Progenitor cell of endocrine pancreas (in vitro differentiated cells): ENCODE measurements at places on chromosomes 3 and 15.

DNA sequence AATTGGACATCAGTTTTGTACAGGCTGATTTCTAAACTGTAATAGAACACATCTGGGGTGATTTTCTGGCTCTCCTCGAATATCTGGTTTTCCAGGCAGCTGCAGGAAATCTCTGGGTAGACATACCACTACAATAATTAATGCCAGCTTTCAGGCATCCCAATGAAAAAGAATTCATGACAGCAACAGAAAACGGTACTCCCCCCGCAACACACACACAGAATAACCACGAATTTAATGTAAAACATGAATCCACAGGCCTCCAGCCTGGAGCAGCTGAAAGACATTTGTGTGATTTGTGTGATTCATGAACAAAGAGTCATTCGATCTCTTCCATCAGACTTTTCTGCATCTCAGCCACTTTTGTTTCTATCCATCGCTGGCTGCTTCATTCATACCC, 262.2 kb downstream of the MAGI1 start:
- DNase-seq = no peak

DNA sequence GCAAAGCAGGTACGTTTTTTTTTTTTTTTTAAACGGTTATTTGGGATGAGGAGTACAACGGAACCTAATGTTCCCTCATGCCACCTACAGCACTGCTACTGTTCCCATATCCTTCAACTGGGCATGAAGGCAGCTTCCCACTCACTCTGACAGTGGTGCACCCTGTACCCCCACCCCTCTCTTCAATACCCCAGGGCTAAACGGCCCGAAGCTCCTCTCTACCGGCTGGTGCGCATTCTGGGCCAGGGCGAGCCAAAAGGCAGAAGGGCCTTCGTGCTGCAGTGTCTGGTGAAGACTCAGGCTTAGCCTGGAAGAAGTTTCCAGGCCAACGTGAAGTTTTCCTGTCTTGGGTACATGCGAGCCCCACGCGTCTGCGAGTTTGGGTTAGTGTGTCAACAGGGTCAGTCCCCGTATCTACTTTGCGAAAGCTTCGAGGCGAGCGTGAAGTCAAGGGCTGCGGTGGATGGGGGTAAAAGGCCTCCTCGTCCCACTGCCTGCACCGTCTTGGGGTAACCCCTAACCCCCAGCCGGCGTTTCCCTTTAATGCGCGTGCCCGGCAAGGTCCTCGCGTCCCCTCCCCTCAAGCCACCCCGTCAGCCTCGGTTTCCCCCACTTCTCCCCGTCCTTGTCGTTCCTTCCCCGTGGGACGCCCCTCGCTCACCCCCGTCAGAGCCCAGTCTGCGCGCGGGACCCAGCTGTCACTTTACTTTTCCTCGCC, 765 bp upstream of the UBE2E2 start:
- DNase-seq = peak; percentile 17

GRCh38 chr3:46609212-46609721, 3.1 kb upstream of the FAM240A start:
- DNase-seq = no peak

GRCh38 chr3:182671942-182672341, 121.4 kb upstream of the ATP11B start:
- DNase-seq = no peak

DNA sequence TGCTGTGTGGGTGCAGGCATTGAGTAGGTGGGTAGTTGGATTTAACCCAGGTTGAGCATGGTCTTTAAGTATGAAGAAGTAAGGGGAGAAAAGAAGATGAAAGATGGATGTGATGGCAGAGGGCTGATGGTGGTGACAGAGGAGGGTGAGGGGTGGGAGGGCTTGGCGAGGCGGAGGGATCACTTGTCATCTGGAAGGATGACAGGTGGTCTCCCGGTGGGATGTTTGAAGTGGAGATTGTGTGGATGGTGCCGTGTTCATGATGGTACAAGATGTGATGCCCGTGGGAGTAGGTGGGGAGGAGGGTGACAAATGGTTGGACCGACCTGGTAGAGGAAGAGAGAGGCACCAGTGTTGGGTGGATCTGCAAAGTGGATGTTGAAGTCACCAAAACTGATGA, 208.8 kb downstream of the RPLP1 start:
- no peak for DNase-seq

DNA sequence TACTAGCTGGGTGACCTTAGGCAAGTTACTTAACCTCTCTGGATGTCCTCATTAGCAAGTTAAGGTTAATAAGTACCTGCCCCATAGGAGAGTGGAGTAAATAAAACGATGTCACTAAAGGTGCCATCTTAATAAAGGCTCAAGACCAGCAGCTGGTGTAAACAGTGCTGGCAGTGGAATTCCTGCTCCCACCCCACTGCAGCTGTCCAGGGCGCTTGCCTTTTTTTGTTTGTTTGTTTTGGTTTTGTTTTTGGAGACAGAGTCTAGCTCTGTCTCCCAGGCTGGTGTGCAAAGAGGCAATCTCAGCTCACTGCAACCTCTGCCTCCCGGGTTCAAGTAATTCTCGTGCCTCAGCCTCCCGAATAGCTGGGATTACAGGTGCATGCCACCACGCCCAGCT, 28.9 kb downstream of the IDH3A start:
- no peak for DNase-seq

DNA sequence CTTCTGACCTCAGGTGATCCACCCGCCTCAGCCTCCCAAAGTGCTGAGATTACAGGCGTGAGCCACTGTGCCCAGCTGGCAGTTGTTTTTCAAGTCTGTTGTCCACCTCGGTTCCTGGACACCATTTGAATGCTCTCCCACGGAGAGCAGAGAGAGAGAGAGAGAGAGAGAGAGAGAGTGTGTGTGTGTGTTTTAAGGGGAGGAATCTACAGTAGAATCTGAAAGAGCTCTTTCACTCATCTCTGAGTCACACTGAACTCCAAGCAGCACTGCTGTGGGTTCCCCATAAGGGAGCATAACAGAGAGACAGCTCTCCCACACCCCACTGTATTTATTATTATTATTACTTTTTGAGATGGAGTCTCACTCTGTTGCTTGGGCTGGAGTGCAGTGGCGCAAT, 156.6 kb downstream of the RPLP1 start:
- DNase-seq = no peak

DNA sequence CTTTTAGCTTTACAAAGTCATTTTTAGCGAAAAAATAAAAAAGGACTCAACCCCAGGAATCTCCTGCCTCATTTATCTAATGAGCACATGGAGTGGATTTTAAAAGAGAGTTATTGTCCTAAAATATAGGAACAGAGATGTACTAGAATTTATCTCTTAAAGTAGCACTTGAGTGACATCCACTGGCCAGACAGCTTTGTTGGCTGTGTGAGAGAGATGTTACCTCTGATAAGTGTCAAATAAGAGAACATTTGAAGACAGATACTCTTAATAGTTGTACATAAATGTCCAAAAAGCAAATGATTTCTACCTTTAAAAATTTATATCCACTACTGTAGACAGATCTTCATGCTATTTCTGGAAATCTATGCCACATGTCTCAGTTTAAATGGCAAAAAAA, 12.3 kb upstream of the MFSD1 start:
- no peak for DNase-seq

DNA sequence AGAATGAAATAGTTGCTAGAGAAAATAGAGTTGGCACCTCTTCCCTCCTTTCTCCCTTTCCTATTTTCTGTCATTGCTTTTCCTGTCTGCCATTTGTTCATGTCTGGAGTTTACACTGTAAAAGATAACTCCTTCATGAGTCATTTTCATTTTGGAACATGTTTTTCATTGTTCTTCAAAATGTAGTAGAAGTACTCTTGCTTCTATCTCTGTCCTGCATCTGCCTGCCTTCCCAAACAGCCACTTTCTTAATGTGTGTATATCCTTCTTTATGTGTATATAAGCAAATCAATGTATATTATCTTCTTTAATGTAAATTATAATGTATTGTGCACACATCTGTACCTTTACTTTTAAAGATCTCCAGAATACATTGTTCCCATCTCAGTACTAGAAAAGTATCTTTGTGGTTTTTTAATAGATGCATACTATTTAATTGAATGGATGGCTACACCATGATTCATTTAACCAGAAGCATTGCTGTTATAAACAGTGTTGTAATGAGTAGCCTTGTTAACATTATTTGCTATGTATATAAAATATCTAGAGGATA, 41.1 kb downstream of the TSC22D2 start:
- DNase-seq = no peak

DNA sequence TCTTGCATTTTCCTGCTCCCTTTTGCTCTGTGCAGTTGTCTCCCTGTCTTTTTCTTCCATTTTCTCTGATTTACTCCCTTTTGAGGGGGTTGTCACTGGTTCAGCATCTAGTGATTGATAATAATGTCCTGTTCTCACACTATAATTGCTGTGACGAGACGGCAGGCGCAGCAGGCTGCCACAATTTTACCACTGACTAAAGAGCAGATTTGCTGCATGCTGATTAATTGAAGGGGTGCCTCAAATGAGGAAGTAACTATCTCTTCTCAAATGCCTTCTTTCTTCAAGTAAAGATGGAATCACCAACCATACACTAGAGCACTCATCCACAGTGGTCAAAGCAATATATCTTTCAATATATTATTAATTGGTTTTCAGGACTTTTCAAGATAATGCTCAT, 219.3 kb downstream of the CBLB start:
- DNase-seq = no peak

- DNase-seq = no peak
These were observed 758.0 kb downstream of the NTRK3 start for GRCh38 chr15:87498560-87498959.

DNA sequence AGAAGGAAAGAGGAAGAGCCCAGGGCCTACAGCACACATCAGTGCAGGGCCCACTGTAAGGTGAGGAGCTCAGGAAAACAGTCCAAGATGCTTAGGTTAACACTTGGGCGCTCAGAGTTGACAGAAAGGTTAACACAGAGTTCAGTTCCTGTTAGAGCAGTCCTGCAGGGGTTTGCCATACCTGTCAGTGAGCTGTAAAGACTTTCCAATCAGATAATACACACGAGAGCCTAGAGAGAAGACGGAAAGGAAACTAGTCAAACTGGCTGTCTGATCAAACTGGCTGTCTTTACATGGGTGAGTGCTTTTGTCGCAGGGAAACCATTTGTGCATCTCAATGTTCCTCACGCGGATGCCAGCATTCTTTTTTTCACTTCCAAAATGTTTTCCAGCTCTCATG, 61.4 kb upstream of the ARHGEF26 start:
- no peak for DNase-seq

DNA sequence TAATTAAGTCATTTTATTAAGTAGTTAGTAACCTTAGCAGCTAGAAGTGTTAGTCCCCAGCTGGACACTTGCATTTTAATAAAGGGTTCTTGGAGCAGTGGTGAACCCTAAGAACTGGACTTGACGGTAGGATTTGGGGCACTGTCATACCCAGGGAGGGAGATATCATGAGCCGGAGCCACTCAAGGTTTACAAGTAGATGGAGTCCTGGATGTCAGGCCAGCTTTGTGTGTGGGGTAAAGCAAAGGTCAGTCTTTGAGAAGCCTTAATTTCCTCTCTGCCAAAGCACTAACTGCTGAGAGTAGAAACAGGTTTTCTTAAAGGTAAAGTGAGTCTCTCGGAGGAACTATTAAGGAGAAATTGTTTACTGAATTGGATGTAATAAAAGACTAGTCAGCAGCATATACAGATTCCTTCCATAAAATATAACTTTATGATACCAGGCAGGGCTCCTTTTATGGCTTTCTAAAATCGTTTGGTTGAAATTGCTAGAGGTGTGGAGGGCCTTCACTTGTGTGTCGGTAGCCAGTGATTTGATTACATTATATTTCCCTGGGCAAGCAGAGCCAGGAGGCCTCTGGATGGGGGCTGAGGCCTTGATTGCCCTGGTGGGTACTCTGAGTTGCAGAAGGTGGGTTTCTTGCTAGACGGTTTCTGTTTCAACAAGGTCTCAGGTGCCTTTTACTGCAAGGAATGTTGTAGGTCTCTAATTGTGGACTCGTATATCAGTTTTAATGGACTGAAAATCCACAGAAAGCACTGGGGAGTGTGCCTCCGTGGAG, 23.1 kb downstream of the SQOR start:
- no peak for DNase-seq

DNA sequence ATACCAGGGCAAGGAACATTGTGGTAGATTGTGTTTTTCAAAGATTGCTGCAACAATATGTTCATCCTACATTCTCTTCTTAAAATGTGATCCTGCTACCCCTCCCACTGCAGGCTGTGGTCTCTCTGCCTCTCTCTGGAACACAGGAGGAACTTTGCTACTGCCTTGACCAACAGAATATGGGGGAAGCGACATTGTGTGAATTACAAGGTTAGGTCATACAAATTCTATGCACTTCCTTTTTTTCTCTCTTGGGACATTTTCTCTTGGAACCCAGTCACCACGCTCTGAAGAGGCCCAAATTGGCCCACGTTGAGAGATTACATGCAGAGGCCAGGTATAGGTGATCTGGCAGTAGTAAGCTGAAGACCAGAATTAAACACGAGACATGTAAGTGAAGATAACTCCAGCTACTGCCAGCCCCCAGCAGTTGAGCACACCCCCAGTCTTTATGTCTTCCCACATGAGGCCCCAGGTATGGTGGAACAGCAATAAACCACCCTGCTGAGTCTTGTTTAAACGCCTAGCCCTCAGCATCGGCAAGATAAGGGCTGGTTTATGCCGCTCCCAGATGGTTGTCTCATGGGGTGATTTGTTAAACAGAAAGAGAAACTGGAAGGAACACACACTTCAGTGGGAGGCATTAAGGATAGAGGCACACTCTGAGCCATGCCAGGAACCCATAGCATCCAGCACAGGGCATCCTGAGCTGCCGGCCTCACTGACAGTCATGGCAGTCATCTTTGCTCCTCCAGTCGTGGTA, 59.9 kb downstream of the FAM43A start:
- DNase-seq = no peak

GRCh38 chr3:23953523-23953922, 8.4 kb downstream of the NR1D2 start:
- no peak for DNase-seq
